ENCODE measurements at places on chromosomes 5 and 9.
A peak's percentile ranks its signal among the peaks of the same experiment; 100 is the strongest.

GRCh38 chr5:75710637-75711036, 6.6 kb downstream of the POC5 start:
- no peak for DNase-seq

DNA sequence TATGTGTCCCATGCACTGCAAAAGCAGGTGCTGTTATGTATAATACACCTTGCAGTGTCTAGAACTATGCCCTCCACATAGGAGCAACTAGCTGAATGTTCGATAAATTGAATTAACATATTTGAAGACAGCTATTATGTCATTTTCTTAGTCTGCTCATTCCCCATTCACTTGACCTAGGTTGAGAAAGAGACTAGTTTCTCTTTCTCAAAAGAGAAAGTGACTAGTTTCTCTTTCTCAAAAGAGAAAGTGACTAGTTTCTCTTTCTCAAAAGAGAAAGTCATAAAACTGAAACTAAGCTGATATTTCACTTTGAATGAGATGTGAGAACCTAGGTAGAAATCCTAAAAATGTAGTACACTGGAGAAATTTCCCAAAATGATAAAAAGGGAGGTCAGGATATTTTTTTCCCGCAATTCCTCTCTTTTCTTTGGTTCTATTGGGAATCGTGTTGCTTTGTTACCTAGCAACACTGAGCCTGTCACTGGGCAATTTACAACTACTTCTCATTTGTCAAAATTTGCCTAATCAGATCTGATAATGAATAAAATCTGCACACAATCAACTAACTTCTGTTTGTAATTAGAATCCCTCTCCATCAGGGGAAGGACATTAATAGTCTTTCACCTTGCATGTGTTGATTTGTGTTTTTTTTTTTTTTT, 132.0 kb upstream of the GRIA1 start:
- no peak for DNase-seq

DNA sequence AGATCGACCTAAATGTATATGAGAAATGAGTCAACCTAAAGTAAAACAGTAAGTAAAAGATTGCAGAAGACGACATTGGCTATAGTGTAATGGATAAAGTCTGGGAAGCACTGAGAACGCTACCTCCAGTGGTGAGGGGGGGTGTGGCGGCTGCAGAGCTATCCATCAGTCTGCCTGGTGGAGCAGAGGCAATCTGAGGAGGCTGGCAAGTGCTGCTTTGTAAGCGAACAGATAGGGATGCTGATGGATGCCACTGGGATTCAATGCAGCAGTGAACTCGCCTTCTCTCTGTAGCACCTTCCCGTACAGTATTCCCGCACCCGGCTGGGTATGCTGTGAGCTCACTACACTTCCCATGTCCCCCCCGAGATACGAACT, 261.5 kb downstream of the NSG2 start:
- no peak for DNase-seq

- DNase-seq: no peak
Measured at GRCh38 chr9:114112778-114113584, 13.9 kb upstream of the KIF12 start.

GRCh38 chr5:179833056-179833708, 12.5 kb downstream of the SQSTM1 start:
- no peak for DNase-seq

DNA sequence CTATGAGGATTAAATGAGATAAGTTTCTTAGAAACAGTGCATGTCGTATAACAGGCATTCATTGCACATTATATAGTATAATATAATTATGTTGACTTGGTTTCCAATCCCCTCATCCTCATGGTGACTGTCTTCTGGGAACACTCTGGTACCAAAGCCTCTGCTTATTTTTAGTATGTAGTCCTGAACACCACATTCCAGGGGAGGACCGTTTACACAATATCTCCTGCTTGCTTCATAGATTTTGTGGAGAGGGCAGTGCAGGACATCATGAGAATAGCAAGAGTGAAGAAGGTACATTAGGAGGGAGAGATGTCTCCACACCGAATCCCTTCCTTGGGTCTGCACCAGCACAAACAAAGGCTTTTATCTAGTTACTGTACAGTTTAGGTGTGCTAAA, 20.5 kb upstream of the BHMT start:
- DNase-seq: no peak

- DNase-seq: no peak
Measured at GRCh38 chr5:88452820-88453219, 184.2 kb upstream of the TMEM161B start.

DNA sequence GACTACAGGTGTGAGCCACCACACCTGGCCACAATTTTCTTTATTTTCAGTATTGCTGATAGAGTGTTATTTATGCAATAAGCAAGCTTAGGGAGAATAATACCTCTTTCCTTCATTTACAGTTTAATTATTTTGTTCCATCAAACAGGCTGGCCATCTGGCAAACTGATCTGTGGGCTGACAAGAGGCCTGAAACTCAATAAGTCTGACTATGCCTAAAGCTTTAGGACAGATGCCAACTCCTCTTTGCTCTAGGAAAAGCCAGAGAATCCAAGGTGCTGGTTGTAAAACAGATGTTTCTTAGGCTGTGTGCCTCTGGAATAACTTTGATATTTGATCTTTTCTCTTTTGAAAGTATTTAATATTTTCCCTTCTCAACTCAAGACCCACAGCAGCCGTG, 98.4 kb downstream of the TARS1 start:
- no peak for DNase-seq

GRCh38 chr5:75847561-75848021, 130.4 kb upstream of the POC5 start:
- no peak for DNase-seq

GRCh38 chr5:153718713-153719112, 228.2 kb downstream of the GRIA1 start:
- DNase-seq: no peak

DNA sequence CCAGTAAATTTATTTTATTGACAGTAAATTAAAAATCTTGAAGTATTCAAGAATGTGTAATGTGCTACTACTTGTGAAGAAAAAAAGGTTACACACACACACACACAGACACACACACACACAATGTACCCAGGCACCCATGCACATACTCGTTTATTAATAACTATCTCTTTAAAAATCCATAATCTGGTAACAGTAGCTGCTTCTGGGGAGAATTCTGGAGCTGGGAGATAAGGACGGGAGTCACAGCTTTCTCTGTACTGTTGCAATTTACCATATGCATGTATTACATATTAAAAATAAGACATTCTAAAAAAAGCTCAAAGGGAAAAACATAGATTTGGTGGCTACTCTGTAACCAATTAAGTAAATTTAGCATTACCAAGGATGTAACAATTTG, 7.9 kb upstream of the C1QTNF2 start:
- DNase-seq: no peak

DNA sequence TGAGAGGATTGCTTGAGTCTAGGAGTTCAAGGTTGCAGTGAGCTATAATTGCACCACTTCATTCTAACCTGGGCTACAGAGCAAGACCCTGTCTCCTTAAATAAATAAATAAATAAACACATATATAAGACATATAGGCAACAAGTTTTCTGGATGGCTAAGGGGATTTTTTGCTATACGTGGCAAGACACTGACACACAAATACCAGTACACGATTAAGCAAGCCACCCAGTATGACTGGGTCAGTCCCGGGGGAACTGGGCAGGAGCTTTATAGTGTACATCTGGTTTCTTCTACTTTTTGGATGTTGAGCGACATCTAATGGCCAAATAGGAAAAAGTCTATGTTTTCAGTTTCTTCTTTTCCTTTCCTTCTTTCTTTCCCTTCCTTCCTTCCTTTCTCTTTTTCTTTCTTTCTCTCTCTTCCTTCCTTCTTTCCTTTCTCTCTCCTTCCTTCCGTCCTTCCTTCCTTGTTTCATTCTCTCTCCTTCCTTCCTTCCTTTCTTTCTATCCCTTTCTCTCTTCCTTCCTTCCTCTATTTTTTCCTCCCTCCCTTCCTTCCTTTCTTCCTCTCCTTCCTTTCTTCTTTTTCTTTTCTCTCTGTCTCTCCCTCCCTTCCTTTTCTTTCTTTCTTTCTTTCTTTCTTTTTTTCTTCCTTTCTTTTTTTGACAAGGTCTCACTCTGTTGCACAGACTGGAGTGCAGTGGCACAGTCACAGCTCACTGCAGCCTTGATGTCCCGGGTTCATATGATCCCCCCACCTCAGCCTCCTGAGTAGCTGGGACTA, 47.0 kb upstream of the PLIN2 start:
- DNase-seq: peak; percentile 55

GRCh38 chr5:95068289-95068910, 216.5 kb downstream of the MCTP1 start:
- DNase-seq: no peak

DNA sequence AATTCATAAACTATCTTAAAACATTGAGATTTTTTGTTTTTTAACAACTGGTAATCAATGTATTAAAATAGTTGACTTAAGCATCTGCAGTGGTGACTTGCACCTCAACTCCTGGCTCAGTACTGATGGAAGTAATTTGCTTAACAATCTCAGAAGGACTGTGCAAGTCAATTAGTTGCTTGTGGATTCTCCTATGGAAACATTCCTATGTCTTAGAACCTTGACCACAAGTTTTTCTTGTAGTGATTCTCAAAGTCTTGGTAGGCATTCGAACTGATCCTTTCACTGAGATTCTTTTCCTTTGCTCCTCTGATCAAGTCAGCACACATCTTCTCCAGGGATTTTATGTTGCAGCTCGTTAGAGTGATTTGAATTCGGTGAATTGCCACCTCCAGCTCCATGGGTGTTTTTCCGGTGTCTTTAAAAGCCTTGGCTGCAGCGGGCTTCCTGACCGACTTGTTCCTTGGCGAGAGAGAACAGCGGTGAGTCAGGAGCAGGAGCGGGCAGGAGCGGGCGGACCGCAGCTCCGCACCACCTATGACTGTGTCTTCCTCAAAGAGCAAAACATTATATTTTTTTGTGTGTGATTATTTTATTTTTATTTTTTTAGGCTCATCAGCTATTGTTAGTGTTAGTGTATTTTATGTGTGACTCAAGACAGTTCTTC, 21.1 kb downstream of the HMGXB3 start:
- peak; percentile 9 for DNase-seq

DNA sequence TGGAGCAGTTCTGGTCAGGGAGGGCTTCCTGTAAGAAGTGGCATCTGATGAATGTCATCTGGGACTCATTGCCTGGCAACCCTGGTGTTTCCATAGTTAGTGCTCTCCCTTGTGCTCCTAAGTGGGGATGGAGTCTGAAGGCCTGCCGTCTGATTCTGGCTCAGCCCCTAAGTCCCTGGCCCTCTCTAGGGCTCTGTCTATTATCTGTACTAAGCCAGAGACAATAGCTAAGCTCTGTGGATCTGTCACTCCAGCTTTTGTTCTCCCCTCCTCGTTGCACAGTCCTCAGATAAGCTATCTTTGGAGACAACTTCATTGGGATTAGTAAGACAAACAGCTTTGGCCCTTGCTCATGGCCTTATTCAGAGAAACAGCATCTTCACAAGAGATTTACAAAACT, 30.6 kb upstream of the TTC1 start:
- DNase-seq: no peak

DNA sequence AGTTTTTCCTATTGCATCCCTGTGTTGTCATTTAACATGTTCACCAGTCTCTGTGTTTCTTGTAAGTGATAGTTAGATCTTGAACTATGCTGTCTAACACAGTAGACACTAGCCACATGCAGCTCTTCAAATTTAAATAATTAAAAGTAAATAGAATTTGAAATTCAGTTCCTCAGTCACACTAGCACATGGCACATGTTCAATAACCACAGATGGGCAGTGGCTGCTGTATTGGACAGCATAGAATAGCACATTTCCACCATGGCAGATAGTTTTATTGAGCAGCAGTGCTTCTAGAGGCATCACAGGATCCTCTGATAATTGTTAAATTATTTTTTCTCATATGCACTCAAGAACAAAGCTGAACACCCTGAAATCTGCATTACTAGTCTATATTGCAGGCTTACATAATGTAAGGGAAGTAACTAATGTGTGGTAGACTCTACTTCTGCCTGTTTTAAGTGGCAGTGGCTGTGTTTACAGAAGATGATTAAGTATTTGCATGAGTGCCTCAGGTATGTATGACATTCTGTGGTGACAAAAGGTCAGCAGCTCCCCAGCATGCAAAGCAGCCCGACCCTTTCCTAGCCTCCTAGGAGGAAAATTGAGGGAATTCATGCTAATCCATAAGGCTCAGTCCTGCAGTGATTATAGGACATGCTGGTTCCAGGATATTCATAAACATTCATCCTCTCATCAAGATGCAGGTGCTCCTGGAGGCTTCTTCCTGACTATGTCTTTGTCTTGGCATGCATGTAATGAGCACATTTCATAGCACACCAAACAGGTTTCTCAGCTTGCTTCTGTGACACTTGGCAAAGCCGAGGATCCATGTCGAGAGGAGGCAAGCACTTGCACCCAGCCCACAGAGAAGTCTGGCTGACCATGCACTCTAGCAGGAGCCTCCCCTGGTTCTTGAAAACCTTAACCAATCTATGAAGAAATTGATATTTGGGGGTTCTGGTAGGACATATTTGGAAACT, 45.5 kb downstream of the SH3RF2 start:
- DNase-seq: peak; percentile 39

GRCh38 chr9:111158363-111158762, 120.1 kb upstream of the LPAR1 start:
- DNase-seq: no peak

- no peak for DNase-seq
Measured at GRCh38 chr5:67799732-67800234, 415.8 kb upstream of the PIK3R1 start.

GRCh38 chr5:159185773-159186172, 23.6 kb downstream of the RNF145 start:
- DNase-seq: no peak

GRCh38 chr9:2602704-2603116, 18.9 kb upstream of the VLDLR start:
- DNase-seq: no peak

DNA sequence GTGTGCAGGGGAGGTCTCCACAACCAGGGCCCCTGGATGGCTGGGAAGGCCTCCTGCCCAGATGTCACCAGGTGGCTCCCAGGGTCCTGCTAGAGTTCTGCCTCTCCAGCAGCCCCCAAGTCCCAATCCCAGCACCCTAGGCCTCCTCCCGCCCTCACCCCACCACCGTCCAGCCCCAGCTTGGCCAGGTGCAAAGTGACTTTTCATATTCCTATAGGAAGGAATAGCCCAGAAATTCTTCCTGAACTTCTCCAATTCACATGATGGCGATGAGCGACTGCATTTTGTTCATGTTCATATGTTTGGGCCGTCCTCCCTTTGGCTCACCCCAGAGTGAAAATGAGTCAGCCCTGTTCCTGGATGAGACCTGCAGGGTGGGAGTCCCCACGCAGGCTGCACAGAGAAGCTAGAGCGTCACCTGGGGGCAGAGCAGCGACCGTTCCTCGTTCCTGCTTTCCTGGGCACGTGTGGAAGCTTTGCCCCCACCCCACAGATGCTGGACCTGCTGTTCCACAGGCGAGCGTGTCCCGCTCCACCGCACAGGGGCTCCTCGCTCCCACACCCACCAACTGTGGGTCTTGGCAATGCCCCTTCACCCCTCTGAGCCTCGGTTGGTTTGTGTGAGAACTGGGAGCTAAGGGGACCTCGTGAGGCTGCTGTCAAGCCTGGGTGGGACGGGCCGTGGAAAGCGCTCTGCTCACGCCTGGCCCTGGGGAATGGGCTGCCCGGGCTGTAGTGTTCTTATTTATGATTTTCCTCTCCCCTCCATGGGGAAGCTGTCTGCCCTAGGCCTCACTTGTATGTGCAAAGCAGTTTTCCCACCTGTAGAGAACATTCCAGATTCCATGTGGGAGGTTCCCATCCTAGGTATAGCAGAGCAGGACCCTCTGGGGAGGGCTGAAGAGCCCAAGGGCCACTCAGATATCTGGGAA, 6.9 kb downstream of the MRPS2 start:
- DNase-seq: no peak

Measured in right kidney (tissue), 9 donors.